ENCODE measurements at places on chromosomes 2 and 18.

GRCh38 chr2:207155516-207156444 is 10.0 kb downstream of the KLF7 start:
- no peak for DNase-seq

- no peak for DNase-seq
Measured at GRCh38 chr2:145593991-145594614, 1074.2 kb upstream of the ZEB2 start.

DNA sequence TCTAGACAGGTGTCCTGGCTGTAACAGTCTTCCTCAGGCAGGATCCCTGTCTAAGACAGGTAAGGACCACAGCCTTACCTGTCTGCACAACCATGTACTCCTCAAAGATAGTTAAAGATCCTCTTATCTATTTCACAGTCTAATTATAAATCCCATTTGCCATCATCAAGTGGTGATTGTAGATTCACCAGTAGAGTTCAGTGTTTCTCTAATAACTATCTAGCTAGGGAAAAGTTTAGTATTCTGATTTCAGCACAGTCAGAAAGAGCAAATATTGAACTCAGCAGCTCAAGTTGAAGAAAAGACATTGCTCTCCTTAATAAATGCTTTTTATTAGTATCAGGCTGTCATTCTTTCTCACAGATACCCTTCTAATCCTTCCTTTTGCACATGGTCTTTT is 1305.5 kb upstream of the NXPH2 start:
- DNase-seq: no peak

DNA sequence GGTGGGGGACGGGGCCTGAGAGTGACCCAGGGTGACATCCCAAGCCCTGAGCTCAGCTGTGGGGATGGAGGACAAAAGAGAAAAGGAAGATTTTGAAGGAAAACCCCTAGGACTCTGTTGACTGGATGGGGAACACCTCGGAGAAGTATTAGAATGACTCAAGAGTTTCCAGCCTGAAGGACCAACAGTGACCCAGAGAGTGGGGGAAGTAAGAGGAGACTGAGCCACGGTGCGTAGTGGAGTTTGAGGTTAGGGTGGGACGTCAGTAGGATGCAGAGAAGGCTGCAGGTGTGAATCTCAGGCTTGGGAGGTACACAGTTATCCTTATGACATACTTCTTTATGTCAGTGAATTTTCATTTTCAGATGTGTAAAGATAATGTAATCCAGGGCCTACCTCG is 119.5 kb downstream of the NCK2 start:
- no peak for DNase-seq

GRCh38 chr2:66389651-66390131 is 45.2 kb upstream of the MEIS1 start:
- DNase-seq: no peak

- DNase-seq: no peak
Measured at GRCh38 chr2:150591496-150592285, 104.2 kb upstream of the RND3 start.

GRCh38 chr2:235661167-235661937 is 167.5 kb downstream of the AGAP1 start:
- no peak for DNase-seq

DNA sequence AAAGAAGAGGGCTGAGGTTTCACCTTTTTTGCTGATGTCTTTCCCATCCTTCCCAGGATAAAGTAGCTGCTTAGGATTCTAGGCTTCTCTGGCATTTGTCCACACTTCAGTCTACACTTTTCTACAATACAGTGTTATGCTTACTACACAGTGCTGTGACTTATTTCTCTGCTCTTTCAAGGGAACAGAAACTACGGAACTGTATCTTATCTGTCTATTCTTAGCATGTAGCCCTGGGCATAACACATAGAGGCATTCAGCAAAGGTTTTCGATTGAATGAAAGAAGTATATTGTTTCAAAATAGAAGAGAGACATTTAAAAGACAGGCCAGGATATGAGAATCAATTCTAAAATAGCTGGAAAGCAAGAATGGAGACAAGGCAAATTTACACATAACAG is 110.9 kb downstream of the ARHGEF33 start:
- no peak for DNase-seq

- DNase-seq: no peak
Measured at GRCh38 chr2:77642339-77642738, 120.2 kb upstream of the LRRTM4 start.

- no peak for DNase-seq
Measured at GRCh38 chr18:36889321-36889720, 60.4 kb downstream of the KIAA1328 start.

DNA sequence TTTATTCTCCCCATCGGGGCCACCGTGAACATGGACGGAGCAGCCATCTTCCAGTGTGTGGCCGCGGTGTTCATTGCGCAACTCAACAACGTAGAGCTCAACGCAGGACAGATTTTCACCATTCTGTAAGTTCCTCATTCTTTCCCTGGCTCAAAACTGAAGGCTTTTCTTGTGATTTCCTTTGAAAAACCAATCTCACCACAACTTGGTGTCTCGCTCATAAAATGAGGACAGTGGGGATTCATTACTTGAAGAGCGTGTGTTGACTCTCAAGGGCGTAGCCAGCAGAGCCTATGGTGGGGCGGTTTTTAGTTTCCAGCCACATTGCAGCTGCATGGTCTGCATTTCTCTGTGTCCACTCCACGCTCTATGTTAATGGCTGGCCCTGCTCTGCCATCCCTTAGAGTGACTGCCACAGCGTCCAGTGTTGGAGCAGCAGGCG is 29.0 kb downstream of the SLC1A4 start:
- no peak for DNase-seq

GRCh38 chr2:232884549-232885263 is 14.6 kb downstream of the SNORC start:
- no peak for DNase-seq

DNA sequence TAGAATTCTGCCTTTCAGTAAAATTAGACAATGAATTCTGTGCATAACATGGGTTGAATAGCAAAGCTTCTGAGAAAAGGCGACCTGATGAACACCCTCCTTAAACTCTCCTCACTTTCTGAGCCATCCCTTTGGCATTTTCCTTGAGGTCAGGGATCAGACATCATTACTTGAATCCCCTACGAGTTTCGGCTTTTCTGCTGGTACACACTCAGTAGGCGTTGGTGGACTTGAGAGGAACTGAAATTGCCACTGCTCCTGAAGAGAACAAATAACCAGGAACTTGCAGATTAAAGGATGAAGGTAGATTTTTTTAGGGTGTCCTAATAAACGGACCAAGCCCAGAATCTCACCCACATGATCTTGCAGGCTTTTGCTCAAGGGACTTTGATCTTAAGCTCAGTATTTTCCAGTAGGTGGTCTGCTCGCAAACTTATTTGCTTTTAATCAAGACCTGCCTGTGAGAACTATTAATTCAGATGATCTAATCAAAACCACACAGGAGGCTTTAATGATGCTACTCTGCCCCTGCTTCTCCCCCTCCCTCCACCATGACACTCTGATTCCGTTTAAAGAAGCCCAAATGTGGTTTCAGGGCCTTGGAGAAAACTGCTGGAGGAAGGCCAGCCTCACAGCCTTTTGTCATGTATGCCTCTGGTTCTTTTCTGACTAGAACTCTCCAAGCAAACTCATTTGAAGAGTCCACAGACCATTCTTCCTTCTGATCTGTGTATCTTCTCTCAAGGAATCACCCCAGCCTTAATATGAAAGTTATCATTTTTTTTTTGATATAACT is 124.9 kb downstream of the PRKCE start:
- no peak for DNase-seq

- no peak for DNase-seq
Measured at GRCh38 chr2:17749753-17750438, 3.7 kb downstream of the SMC6 start.

DNA sequence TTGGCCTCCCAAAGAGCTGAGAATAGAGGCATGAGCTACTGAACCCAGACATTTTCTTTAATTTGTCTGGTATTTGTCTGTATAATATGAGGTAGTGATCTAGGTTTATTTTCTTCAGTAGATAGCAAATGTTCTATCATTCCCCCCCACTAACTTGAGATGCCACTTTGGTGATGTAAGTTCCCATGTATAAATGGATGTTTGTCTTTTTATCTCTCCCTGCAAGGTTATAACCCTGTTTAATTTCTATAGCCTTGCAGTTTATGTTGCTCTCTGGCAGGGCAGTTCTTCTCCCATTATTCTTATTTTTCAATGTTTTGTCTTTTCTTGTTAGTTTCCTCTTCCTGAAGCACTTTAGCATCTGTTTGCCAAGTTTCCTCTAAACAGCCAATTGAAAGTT is 39.1 kb upstream of the MAP4K4 start:
- DNase-seq: no peak

DNA sequence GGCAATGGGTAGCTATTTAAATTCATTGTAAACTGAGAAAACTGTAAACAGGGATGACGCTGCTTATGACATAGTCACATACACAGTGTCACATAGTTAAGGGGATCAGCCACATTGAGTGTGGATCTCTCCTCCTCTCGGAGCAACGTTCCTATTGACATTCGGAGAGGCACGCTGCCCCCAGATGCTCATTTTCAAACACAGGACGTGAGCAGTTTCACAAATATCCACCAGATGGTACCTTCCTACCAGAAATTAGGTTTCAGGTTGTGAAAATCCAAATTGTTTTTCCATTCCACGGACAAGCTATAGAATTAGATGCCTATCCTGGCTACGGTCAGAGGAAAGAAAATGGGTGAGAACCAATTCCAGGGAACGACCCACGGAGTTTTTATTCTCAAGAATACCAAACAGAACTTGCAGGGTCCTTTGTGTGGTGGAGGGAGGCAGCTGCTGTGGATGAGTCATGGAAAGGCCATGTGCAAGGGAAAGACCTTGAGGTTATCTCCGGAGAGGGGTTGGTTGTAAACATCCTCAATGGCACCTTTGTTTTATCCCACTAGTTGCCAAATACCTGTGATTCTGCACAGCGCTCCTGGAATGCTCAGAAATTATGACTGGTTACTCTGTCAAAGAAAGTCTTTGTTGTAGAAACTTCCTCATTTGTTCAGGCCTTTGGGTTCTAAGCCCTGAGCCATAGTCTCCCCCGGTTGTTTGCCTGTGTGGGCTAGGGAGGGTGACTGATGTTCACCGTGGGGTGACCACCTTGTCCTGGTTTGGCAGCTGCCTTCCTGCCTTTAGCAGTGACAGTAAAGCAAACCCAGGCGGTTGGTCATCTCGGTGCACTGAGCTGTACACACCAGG is 88.0 kb downstream of the ACTR3 start:
- DNase-seq: no peak

DNA sequence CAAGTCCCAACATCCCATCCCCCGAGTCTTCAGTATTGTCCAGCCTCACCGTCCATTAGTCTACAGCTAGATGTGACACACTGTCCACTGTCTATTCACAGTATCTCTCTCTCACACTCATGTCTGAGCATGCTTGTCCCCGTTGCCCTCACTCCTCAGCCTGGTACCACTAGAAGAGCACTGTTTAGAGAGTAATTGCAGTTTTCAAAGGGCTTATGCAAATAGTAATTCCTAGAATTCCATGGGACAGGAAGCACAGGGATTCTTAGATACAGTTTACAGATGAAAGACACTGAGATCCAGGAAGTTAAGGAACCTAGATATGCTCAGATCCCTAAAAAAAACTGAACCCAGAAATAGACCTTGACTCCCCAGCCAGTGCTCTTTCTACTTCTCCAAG is 125.5 kb downstream of the MYO5B start:
- no peak for DNase-seq

- no peak for DNase-seq
Measured at GRCh38 chr2:11550901-11551568, 17.2 kb downstream of the GREB1 start.

GRCh38 chr2:158460632-158461297 is 4.0 kb downstream of the PKP4 start:
- no peak for DNase-seq

DNA sequence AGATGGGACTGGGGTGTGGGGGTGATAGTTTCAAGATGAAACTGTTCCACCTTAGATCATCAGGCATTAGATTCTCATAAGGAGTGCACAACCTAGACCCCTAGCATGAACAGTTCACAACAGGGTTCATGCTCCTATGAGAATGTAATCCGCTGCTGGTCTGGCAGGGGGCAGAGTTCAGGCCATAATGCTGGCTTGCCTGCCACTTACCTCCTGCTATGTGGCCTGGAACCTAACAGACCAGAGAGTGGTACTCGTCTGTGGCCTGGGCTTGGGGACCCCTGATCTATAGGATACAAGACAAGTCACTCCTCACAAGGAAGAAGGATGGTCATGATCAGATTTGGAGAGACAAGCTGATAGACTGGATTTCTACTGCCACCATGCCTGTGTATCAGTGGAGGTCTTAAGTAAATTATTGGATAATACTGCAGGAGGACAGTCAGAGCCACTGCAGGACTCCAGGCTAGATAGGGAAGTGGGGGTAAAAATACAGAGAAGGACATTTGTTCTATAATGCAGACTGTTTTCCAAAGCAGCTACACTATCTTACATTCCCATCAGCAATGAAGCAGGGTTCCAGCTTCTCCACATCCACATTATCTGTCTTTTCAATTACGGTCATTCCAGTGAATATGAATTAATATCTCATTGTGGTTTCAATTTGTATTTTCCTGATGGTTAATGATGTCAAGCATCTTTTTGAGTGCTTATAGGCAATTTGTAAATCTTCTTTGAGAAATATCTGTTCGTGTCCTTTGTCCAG is 28.8 kb upstream of the APOB start:
- DNase-seq: no peak

DNA sequence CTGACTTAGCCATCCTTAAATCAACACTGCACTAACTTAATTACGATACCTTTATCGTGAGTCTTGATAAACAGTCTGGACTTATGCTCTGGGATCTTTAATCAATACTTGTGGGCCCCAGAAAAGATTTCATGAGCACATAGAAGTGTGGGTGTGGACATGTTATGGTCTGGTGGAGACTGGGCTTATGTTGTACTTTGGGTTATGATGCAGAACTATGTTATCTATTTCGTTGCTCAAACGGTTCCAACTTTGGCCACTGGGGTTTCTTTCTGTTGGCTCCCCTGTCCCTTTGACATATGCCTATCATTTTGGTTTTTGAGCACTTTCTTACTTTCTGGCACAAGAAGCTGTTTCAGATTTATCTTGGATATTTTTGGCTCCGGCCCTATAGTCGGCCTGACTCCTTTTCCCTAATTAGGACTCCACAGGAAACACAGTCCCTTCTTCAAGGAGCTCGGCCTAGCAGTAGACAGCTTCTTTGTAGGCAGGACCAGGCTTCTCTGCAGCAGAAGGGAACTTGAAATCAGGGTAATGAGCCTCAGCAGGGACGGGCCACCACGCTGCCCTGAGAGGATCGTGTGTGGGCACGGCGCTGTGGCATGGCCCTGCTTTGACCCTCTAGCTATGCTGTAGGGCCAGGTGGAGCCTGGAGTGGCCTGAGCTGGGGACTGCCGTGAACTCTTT is 54.6 kb upstream of the TXNDC2 start:
- DNase-seq: no peak

Measured in stimulated activated CD4-positive, alpha-beta T cell treated with anti-CD3 and anti-CD28 coated beads, TNF-alpha, amount 100 ng/mL, for 48 hours (primary cell).